HT-29 (cell line): ENCODE measurements at places on chromosomes 5 and 9.

DNA sequence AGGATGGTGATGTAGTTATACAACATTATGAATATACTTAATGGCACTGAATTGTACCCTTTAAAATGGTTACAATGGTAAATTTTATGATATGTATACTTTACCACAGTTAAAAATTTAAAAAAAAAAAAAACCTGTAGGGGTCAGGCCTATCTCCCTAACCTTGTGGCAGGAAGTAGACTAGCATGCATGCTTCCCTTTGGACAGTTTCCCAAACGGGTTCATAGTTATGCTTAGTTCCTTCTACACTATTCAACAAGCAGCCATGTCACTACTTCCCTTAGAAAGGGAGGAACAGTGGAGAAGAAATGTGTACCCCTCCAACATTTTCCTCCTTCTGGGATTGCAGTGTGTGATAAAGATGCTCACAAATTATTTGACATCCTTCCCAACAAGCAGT lies 32.5 kb downstream of the IDNK start:
- DNase-seq, result no peak

DNA sequence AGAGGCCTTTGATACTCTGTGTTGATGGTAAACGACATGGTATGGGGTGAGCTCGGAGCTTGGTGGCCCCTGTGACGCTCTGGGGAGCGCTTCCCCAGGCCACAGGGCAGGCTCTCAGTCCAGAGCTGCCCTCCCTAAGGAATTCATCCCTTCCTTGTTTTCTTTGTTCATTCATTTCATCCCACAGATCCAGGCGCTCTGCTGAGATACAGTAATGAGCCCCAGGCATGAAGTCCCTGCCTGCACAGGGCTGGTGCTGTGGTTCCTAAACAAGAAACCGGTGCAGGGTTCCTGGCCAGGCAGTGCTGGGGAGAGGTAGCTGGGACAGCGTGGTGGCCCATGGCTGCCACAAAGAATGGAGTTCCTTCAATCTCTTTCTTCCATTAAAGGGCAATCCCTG lies 14.4 kb downstream of the NEK6 start:
- DNase-seq, result no peak

- DNase-seq, result no peak
Observed at GRCh38 chr5:167696558-167697314, 594.7 kb upstream of the WWC1 start.

DNA sequence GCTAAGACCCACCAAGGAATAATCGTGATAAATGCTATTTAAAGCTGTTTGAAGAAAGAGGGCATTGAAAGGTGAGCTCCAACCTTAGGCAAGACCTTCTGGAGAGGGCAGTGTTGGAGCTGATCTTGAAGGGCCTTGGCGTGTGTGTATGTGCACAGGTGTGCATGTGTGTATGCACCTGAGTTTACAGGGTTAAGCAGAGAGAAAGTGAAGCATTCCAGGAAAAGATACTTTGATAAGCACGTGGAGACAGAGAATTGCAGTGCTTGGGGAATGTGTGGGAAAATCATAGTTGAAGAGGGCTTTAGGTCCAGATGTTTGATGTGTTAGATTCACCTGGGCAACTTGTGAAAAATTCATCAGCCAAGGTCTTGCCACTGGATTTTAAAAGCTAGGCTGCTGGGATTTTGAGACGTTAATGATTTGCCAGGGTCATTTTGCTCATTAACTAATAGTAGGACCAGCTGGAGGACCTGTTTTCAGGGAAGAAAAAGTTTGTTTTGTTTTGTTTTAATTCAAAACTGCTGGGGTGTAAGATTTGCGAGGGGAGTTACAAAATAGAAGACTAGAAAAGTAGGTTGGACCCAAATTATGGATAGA lies 78.3 kb upstream of the ANKRD55 start:
- DNase-seq, result peak; percentile 70

- DNase-seq, result no peak
Observed at GRCh38 chr5:11047030-11047429, 286.0 kb upstream of the DAP start.

DNA sequence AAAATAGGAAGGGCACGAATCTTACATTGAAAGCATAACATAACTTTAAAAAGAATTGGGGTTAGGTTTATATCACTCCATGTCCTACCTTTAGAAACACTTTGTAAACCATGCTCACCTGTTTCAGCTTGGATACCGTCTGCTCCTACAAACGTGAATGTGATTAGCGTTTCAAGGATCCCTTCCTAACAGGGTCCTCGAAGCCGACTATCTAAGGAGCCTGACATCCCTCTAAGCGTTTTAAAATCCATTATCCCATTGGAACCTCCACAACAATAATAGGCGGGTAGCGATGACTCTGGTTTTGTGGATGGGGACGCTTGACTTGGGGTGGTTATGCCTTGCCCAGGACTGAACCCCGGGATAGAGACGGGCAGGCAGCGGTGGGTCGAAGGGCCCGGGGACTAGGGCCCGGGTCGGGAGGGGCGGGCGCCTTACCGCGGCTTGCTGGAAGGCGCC lies 937 bp downstream of the SVEP1 start:
- no peak for DNase-seq

DNA sequence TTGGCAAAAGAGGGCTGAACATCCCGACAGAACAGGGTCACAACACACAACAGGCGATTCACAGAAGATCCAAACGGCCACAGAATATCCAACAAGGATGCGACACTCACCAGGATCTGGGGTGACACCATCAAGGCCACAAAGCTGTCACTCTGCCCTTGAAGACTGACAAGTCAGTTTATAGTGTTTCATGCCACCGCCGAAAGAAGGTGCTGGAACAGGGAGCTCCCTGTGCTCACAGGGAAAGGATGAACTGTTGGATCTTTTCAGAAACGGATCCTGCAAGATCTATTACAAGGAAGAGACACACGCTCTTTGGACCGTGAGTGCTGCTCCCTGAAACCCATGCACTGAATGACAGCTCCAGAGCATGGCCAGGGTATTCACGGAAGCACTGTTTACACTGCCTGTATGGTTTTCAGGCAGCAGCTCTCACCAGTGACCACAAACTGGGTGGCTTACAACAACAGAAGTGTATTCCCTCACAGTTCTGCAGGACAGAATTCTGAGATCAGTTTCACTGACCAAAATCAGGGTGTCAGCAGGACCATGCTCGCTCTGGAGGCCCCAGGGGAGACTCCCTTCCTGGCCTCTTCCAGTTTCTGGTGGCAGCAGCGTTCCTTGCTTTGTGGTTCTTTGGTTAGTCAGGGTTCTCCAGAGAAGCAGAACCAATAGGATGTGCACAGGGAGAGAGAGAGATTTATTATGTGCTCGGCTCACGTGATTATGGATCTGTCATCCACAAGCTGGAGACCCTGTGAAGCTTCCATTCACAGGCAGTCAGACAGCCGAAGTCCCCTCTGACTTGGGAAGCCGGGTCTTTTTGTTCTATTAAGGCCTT lies 52.8 kb downstream of the SEMA4D start:
- no peak for DNase-seq

GRCh38 chr5:52903142-52903541 lies 86.0 kb upstream of the ITGA2 start:
- no peak for DNase-seq

DNA sequence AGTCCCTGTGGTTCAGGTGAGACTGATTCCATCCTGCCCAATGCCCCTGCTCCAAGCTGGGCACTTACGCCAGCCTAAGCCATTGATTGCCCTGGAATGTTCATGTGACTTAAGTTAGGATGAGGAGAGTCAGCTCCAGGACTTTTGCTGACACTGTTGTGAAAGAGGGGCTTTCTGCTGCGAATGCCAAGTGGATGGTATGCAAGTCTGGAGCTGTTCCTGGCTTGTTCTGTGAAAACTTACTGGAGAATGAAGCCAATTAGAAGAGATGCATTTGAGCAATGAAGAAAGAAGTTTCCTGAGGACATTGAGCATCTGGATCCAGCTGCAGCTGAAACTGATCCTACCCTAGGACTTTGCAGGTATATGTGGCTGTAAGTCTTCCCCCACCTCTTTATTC lies 61.2 kb upstream of the ZFR start:
- DNase-seq, result no peak

- DNase-seq, result no peak
Observed at GRCh38 chr5:175656966-175657365, 905 bp upstream of the HRH2 start.

- DNase-seq, result peak; percentile 76
Observed at GRCh38 chr9:128203024-128203706, at the start of gene DNM1. TSS of gene DNM1 (plus strand) at chr9:128203379. CDS start at chr9:128203471, 92 bp downstream.

GRCh38 chr5:150178262-150178661 lies 11.6 kb upstream of the SLC6A7 start:
- no peak for DNase-seq

DNA sequence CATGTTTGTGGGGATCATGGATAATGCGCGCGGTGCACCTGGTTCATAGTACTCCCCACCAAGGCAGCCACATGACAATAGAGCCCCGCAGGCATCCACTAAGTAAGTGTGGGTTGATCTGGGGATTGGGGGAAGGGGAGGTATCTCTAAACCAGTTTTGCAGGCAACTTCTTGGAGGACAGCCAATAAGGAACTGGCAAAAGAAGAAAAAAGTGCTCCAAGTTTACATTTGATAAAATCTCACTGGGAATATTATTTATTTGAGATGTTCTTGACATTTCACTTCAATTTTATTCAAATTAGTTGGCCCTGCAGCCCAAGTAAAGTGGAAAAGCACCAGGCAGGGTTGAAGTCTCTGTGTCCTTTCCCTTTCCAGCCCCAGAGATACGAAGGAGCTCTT lies 8.5 kb downstream of the FBP1 start:
- peak; percentile 91 for DNase-seq

GRCh38 chr5:149175346-149176105 lies 34.2 kb downstream of the ABLIM3 start:
- no peak for DNase-seq

DNA sequence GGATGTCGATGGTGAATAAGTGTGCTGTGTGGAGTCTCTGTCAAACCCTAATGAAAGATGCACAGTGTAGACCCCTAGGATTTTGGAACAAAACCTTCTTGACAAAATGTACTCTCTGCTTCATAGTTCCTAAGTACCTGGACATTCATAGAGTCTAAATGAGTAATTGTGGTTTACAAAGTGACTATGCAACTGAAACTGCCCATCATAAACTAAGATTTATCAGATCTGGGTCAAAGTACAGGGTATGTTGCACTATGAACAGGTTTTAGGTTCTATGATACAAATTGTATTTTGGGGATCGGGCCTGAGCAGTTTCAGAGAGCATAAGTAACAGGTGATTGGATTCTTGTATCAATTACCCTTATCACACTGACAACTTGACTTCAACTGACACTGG lies 79.4 kb downstream of the LURAP1L start:
- peak; percentile 14 for DNase-seq

DNA sequence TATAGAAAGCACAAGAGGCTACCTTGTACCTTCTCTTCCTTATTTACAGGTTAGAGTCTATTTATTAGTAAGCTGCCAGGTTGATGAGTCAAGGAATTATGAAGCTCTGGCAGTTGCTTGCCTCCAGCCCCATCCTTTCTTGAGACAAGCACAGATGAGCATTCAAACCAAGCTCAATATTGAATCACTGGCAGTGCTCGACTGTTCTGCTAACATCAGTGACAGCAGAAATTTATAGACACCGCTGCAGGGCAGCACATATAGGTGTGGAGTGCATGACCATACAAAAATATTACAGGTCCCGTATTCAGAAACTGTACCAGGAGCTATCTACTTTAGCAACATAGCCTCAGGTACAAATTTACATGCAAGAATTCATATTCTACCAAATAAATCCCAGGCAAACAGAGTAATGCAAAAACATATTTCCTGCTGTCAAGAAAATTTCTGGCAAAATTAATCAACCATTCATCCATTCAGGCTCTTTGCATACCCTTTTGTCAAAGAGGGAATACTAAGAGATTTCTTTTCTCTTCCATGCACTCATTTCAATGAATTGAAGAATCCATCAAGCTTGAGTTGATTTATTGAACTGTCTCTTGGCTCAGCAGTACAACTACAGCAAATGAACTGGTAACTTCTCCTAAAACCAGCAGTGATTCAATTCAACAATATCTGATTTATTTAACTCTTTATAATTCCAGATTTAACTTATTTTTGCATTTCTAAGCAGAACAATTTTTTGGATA lies 26.9 kb upstream of the PCA3 start:
- no peak for DNase-seq

DNA sequence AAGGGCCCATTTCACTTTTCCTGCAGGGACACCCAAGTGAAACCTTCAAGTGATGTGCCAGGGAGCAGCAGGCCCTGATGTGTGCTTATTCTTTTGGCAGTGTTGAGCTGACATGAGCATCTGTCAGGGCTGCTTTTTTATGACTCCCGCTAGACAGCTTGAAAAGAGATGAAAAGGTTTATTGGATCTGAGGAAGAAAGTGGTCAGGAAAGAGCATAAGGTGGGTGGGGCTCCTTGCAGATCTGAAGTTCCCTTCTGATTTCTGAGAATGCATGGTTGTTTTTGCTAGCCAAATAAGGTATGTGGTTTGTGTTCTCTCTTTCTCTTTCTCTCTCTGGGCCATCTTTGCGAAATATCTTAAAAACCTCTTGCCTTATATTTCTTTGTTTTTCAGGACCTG lies 316.1 kb downstream of the DMRT2 start:
- DNase-seq, result no peak

DNA sequence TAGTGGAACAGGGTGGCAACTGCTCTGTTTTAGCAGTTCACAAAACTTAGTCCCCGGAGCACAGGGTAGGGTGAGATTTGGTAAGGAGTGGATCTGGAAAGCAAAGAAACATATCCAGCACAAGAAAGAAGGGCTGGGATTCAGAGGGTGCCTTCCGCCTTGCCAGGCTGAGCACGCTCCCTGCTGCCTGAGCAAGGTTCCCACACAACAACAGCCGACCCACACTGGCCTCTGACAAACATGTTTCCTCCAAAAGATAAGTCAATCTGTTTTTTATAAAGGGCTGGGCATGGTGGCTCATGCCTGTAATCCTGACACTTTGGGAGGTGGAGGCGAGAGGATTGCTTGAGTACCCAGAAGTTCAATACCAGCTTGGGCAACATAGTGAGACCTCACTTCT lies 45.8 kb downstream of the RAB3C start:
- no peak for DNase-seq

- no peak for DNase-seq
Observed at GRCh38 chr9:134889386-134890154, 9.0 kb downstream of the FCN2 start.

DNA sequence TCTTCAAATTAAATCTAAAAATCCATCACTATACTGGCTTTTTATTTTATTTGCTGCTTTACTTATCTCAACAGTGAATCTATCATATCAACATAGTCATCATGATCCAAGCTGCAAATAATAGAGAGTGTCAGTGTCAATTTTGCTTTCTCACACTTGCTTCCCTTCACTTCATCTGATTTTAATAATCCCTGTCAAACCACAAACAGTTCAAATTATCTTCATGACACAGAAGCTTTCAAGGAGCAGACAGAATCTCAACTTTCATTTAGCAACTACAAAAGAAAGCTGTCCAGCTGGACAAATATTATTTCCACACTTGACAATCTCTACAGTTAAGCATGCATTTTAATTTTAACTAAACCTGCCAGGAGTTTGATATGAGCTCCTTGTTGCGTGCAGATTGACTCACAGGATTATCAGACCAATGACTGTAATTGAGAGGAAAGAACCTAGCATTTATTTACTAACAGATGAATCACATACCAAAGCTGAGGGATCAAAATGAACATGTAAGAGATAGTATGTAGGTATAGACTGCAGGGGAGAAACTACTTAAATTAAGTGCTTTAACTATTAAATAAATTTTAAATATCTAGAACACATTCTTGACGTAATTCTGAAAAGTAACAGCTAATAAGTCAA lies 56.0 kb downstream of the KIAA0825 start:
- DNase-seq, result no peak

GRCh38 chr9:111902391-111903139 lies 6.0 kb downstream of the UGCG start:
- no peak for DNase-seq
